Ascending aorta (tissue), 2 donors: ENCODE measurements at places on chromosomes 13 and 19.

- no peak overlapping the region for H3K27ac ChIP-seq
- no peaks in the 10 kb centered on the region for H3K36me3 ChIP-seq
- DNase-seq, result no peak
- H3K27me3 ChIP-seq, result no peaks in the 10 kb centered on the region
- H3K4me1 ChIP-seq, result no peaks in the 10 kb centered on the region
- H3K4me3 ChIP-seq, result no peak overlapping the region
Observed at GRCh38 chr13:28012896-28013295, 24.4 kb upstream of the URAD start.

GRCh38 chr13:25095851-25096453 lies at the start of gene PABPC3:
TSS of gene PABPC3 (plus strand) at chr13:25096136. CDS start at chr13:25096199, 63 bp downstream.
- no peaks in the 10 kb centered on the region for H3K4me1 ChIP-seq
- H3K4me3 ChIP-seq, result peak within 1 kb of the TSS; percentile 12
- H3K36me3 ChIP-seq, result no peaks in the 10 kb centered on the region
- no peak within 1 kb of the TSS for H3K27ac ChIP-seq
- no peaks in the 10 kb centered on the region for H3K27me3 ChIP-seq
- no peak for DNase-seq

DNA sequence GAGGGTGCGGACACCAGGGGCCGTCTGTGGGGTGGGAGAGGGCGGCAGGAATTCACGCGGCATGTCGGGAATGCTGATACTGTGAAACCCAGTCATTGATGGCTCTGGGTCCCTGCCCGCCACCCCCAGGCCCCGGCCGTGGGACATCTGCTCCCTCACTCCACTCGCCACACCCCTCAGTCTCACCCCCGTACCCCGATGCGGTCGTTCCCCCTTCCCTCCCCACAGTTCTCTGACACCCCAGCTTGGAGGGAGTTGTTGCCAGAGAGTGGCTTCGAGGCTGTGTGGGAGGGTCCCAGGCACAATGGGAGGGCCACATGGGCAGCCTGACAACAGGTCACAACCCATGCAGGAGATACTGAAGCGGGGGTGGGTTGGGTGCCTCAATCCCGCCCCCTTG lies 1.8 kb downstream of the MAG start:
- H3K36me3 ChIP-seq, result no peaks in the 10 kb centered on the region
- DNase-seq, result no peak
- H3K4me1 ChIP-seq, result no peaks in the 10 kb centered on the region
- no peaks in the 10 kb centered on the region for H3K27me3 ChIP-seq
- H3K4me3 ChIP-seq, result no peak overlapping the region

DNA sequence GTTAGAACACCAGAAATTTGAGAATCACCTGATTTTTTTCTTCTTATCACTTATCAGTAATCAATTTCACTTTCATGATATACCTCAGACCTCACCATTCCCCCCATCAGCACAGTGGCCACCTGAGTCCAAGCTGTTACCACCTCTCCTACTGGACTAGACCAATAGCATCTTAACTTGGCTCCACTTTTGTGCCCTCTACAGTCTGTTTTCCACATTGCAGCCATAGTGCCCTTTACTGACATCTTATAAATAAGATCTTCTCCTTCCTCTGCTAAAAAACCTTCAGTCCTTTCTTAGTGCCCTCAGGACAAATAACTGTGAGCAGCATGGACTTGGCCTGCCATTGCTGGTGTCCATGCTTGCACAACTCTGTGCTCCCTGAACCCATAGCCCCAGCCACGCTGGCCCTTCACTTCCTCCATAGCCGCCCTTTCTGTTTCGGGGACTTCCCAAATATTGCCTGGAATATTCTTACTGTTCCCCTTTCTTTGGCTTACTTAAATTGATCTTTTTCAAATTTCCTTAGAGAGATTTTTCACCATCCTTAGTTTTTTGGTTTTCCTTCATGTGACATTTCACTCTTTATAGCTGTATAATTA lies 380.8 kb downstream of the LMO7 start:
- no peak overlapping the region for H3K4me3 ChIP-seq
- no peaks in the 10 kb centered on the region for H3K27me3 ChIP-seq
- H3K4me1 ChIP-seq, result peaks cover 14% of the 10 kb centered on the region
- no peaks in the 10 kb centered on the region for H3K36me3 ChIP-seq

DNA sequence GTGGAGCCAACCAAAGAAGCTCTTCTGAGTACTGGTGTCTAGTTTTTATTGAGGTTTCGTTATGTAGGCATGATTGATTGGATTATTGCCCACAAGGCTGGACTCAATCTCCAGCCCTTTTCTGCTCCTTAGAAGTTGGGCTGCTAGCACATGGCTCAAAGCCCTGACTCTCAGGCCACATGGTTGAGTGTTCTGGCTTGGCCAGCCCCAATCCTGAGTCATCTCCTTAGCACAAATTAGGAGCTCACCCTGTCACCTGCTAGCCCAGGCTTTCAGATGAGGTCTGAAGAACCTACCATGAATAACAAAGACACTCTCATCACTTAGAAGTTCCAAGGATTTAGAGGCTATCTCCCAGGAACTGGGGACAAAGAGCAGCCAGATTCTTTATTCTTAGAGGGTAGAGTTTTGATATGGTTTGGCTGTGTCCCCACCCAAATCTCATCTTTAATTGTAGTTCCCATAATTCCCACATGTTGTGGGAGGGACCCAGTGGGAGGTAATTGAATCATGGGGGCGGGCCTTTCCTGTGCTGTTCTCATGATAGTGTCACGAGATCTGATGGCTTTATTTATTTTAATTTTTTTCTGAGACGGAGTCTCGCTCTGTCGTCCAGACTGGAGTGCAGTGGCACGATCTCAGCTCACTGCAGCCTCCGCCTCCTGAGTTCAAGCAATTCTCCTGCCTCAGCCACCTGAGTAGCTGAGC lies 11.3 kb downstream of the DPY19L3 start:
- DNase-seq, result no peak
- no peak overlapping the region for H3K4me3 ChIP-seq
- no peaks in the 10 kb centered on the region for H3K27me3 ChIP-seq
- no peak overlapping the region for H3K27ac ChIP-seq

GRCh38 chr19:2788237-2788636 lies 2.9 kb downstream of the THOP1 start:
- H3K4me1 ChIP-seq, result peaks cover 6% of the 10 kb centered on the region
- DNase-seq, result no peak
- peaks cover 15% of the 10 kb centered on the region for H3K36me3 ChIP-seq
- no peaks in the 10 kb centered on the region for H3K27me3 ChIP-seq
- no peak overlapping the region for H3K4me3 ChIP-seq
- no peak overlapping the region for H3K27ac ChIP-seq

DNA sequence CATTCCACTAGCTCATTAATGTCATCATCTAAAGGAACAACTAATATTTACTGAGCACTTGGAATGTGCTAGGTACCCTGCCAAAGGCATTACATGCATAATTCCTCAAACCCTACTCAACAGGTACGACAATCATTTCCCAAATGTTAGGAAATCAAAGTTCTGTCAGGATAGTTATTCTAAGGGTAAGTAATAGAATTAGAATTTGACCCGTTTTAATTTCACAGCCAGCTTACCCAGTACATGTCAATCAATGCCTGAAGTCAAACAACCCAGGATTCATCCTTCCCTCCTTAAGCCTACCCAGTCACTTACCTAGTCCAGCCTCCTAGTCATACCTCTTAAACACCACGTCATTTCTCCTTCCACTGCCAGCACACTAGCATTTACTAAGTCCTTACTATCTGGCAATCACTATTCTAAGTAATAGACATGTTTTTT lies 2.4 kb downstream of the LNX2 start:
- no peaks in the 10 kb centered on the region for H3K36me3 ChIP-seq
- no peak overlapping the region for H3K27ac ChIP-seq
- no peaks in the 10 kb centered on the region for H3K4me1 ChIP-seq
- no peak for DNase-seq
- H3K27me3 ChIP-seq, result no peaks in the 10 kb centered on the region
- no peak overlapping the region for H3K4me3 ChIP-seq

DNA sequence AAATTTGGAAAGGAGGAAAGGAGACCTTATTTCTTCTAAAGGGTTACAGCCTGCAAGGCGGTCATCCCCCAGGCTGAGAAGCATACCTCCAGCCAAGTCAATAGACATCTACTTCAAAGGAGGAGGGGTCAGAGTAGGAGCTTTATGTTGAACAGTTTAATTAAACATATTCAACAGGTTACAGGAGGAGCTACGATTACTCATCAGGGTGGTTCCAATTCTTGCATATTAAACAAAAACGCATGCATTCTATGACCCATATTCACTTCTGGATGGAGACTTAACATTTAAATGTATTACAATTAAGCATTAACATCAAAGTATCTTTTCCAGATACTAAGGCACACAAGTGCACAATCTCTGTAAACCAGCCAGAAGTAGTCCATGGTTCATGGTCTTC lies 1955.0 kb downstream of the PCDH9 start:
- H3K27me3 ChIP-seq, result no peaks in the 10 kb centered on the region
- no peak overlapping the region for H3K4me3 ChIP-seq
- DNase-seq, result no peak
- H3K36me3 ChIP-seq, result no peaks in the 10 kb centered on the region

DNA sequence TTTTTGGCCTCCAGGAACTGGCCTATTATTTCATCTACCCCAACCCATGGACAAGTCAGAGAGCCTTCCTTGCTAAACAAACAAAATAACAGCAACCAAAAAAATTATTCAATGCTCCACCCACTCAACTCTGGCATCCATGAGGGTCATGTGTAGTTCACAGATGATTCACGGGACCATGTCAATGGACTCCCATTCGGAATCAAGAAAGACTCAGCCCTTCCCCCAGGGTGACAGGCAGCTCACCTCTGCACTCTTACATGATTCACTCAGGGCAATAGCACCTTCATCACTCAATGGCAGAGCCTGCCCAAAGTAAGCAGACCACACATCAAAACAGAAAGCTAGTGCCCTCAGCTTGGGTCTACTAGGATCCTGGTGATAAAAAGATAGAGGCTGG lies 14.3 kb upstream of the SCEL start:
- H3K4me1 ChIP-seq, result no peaks in the 10 kb centered on the region
- H3K27ac ChIP-seq, result no peak overlapping the region
- no peak for DNase-seq
- H3K27me3 ChIP-seq, result no peaks in the 10 kb centered on the region
- no peak overlapping the region for H3K4me3 ChIP-seq

GRCh38 chr13:73879346-73880015 lies 254.7 kb downstream of the KLF12 start:
- no peak overlapping the region for H3K27ac ChIP-seq
- H3K36me3 ChIP-seq, result no peaks in the 10 kb centered on the region
- no peak for DNase-seq
- H3K4me1 ChIP-seq, result peaks cover 7% of the 10 kb centered on the region
- H3K27me3 ChIP-seq, result no peaks in the 10 kb centered on the region
- no peak overlapping the region for H3K4me3 ChIP-seq

GRCh38 chr19:15212711-15213110 lies 11.9 kb upstream of the NOTCH3 start:
- peak overlapping the region; percentile 81 for H3K27ac ChIP-seq
- no peak overlapping the region for H3K4me3 ChIP-seq
- no peaks in the 10 kb centered on the region for H3K36me3 ChIP-seq
- no peak for DNase-seq
- no peaks in the 10 kb centered on the region for H3K27me3 ChIP-seq

DNA sequence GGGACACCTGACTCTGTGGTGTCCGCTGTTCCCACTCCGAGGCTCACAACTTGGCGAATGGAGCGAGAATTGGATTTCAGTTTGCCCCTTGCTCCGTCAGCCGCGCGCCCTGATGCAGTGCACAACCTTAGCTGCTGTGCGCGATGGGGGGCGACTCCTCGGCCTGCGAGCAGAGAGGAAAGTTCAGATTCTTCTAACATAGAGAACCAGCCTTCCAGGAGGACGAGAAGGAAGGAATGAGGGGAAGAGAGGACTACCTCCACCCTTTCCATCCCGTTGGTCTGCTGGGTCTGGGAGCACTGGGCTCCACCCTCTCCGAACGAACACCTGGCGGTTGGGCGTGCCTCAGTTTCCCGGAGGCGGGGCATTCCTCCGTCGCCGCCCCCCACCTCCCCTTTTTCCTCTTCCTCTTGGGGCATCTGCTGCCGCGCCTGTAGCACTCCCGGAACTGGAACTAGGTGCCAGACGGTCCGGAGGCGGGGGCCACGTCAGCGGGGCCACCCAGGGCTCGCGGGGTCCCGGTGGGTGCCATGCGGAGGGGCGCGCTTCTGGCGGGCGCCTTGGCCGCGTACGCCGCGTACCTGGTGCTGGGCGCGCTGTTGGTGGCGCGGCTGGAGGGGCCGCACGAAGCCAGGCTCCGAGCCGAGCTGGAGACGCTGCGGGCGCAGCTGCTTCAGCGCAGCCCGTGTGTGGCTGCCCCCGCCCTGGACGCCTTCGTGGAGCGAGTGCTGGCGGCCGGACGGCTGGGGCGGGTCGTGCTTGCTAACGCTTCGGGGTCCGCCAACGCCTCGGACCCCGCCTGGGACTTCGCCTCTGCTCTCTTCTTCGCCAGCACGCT lies at the start of gene KCNK6:
KCNK6 (plus strand) TSS at position 425 of the 838 bp plus-strand sequence; CDS start at position 531, 106 bp downstream.
- H3K27ac ChIP-seq, result peak within 1 kb of the TSS; percentile 98
- peak within 1 kb of the TSS; percentile 95 for H3K4me3 ChIP-seq
- H3K36me3 ChIP-seq, result peaks cover 8% of the 10 kb centered on the region
- H3K27me3 ChIP-seq, result no peaks in the 10 kb centered on the region

DNA sequence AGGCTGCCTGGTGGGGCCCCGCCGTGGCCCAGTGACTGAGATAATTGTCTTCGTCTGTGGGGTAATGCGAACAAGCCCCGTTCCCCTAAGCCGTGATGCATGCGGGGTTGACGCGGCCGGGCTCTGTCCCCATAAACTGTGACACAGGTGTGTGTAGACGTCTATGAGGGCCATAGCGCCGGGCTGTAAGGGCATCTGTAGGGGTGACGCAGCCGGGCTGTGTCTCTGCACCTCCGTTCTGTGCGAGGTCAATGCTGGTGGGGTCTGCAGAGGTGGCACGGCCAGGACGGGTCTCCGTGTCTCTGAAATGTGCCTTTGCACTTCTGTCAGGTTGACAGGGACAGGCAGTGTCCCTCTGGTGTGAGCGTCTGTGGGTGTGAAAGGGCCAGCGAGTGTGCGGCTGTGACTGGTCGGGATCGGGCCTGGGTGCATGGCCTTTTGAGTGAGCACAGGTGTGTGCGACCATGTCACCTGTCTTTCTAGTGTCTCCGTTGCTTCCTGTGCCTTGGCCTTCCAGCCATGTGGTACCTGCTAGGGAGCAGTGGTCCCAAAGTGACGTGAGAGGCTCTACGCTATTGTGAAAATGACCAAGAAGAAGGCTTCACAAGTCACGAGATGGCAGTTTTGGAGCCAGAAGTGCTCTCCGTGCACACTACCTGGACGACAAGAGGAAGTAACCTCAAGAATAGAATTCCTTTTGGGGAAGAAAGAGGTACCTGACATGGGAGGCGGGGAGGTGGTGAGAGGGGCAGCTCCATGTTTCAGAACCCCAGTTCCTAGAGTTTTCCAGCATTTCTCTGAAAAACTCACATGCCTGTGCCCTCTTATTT lies 16.4 kb upstream of the ZNF331 start:
- no peaks in the 10 kb centered on the region for H3K4me1 ChIP-seq
- no peak for DNase-seq
- no peak overlapping the region for H3K27ac ChIP-seq
- H3K36me3 ChIP-seq, result no peaks in the 10 kb centered on the region
- H3K4me3 ChIP-seq, result peak overlapping the region; percentile 51
- no peaks in the 10 kb centered on the region for H3K27me3 ChIP-seq
